ENCODE measurements at places on chromosomes 11 and 22.

GRCh38 chr22:38317995-38318715 is 922 bp upstream of the CSNK1E start:
- peak; percentile 77 for DNase-seq

DNA sequence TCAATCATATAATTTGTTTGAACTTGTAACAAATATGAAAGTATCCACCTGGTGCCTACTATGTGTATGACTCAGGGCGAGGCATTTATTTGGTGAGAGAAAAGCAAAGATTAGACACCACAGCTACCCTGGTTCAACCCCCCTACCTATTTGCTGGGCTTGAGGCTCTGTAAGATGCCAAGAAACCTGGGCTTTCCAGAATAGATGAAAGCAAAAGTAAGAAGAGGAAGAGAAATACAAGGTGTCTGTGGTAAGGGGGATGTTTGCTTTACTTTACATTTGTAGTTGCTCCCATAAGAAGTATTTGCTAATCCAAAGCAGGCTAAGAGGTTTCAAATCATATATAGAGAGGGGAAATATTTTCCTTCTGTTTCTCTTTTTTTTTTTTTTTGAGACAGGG is 61.7 kb downstream of the DDI1 start:
- DNase-seq: no peak

- DNase-seq: no peak
These were observed 62.4 kb upstream of the CCDC179 start for GRCh38 chr11:22922672-22923071.

DNA sequence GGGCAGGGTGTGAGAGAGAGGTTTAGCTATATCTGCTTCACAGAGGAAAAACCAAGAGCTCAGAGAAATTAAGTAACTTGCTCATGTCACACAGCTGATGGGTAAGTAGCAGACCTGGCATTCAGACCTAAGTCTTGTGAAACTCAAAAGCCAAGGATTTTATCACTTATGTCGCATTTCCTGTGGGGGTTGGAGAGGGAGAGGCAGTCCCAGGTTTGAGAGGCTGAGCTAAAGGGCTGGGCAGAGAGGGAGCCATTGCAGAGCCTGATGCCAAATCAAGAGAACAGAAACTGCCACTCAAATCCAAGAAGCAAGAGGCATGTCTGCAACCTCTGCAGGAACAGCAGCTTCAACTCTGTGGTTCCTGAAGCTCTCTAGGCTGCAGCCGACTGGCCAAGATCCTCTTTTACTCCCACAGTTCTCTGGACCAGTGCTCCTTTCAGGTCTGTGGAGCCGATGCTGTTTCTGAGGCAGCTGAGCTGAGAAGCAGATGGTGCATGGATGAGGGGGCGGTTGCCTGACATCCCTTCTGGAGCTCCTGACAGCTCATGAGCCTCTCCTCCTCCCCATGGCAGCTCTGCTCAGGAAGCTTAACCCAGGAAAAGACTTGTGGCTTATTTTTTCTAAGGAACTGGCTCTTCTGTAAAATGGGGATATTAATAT is 47.6 kb upstream of the NAV2 start:
- DNase-seq: peak; percentile 60

DNA sequence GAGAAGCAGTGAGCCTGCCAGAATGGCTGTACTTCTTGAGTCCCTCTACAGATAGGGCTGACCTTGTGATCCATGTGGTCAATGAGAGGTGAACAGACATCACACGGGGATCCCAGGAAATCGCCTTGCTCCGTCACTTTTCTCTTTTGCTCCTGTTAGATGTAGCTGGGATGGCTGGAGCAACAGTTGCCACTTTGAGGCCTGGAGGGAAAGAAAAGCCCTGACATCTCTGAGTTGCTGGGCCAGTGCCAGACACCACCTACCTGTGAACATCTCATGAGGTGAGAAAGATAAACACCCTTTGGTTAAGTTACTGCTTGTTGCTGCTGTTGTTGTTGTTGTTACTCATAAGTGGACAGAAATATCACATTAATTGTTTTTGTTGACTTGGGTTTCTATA is 840.3 kb downstream of the TBC1D22A start:
- DNase-seq: no peak

DNA sequence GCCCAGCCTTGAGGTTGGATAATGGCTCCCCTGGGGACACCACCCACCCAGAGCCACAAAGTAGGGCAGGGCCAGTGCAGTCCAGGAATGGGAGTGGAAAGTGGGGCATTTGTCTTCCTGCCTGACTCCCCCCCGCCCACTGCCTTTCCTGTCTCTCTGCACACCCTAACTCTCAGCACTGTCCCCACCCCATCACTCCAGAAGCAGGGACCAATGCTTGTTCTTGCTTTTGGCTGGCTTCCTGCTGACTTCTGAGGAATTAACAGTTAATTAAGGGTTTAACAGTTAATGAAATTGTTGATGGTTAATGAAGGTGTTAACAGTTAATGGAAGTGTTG is 4.7 kb downstream of the PITPNM1 start:
- DNase-seq: no peak

GRCh38 chr11:93849751-93850593 is 446 bp downstream of the VSTM5 start:
- DNase-seq: no peak

- DNase-seq: no peak
These were observed 100.1 kb downstream of the NAT10 start for GRCh38 chr11:34205326-34206035.

GRCh38 chr11:44221992-44222391 is 87.9 kb downstream of the ALX4 start:
- DNase-seq: no peak

GRCh38 chr11:94678901-94679300 is 89.3 kb upstream of the AMOTL1 start:
- no peak for DNase-seq

- no peak for DNase-seq
These were observed 81.1 kb downstream of the PIWIL3 start for GRCh38 chr22:24693379-24693778.

DNA sequence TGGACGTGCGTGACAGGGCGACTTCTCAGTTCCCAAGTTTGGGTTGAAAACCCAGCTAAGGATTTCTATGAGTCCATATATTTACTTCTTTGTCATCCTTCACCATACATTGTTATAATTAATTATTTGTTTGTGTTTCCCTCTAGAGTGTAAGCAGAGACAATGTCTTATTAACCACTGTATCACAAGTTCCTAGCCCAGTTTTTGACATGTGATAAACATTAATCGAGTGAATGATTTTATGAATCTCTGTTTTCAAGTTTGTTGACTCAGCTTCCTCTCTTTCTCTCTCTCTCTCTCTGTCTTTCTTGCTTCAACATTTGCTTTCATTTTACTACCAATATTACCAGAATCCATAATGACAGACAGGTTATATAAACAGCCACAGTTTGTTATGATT is 1259.6 kb upstream of the TENM4 start:
- no peak for DNase-seq

GRCh38 chr11:41116970-41117369 is 342.5 kb downstream of the LRRC4C start:
- no peak for DNase-seq

GRCh38 chr11:103108933-103109817 is at the start of gene DYNC2H1:
Gene DYNC2H1, plus strand, starts transcription at chr11:103109426. Its CDS starts 149 bp downstream, at chr11:103109575.
- peak; percentile 95 for DNase-seq

DNA sequence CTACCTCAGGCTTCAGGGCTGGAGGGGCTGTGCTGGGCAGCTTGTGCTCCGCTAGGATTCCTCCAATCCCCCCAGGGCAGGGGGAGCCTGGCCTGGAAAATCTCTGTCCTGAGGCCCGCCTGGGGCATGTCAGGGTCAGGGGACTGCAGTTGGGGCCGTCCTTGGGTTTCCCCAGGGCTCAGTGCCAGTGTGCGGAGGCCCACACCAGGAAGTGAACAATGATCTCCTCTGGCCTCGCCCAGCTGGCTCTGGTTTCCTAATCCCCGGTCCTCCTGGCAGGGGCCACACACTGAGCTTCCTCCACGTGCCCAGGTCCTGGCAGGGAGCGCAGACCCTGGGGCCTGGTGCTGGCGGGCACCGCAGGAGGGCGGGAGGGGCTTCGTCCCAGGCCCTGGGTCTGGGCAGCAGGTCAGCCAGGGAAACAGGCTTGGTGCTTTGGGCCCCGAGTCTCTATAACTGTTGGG is 1.4 kb upstream of the MUC2 start:
- peak; percentile 69 for DNase-seq

GRCh38 chr11:72001834-72002591 is 3.3 kb downstream of the IL18BP start:
- DNase-seq: no peak

GRCh38 chr11:83782329-83782728 is 496.2 kb upstream of the CCDC90B start:
- DNase-seq: no peak

DNA sequence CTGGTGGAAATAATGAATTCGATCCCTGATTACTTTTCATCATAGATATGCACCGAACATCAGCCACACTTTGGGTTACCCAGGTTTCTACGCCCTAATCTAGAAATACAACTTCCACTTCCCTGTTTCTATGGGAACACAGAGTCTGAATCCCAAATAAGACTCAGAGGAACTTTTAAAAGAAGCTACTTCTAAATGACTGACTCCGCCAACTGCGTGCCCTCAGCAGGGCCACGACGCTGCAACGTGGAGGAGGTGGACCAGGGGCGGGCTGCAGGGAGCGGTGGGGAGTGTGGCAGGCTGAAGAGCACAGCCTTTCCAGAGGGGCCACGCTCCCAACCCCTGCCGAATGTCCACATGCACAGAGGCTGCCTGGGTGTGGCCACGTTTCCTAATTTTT is 304.0 kb downstream of the SHANK2 start:
- no peak for DNase-seq

DNA sequence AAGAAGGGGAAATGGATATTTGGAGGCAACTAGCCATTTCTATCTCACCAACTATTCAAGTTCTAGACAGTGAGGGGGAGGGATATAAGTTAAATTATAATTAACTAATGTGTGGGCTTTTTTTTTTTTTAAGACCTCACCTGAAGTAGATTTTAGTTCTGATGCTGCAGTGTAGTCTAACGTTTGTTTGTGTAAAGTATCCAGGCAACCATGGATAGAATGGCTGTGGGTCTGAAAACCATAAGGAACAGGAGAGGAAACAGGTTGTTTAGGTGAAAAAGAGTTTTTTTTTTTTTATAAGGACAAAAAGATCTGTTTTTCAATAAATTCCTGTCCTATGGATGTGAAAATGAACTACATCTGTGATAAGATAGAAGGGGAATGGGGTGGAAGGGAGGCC is 262.4 kb upstream of the PLET1 start:
- no peak for DNase-seq

DNA sequence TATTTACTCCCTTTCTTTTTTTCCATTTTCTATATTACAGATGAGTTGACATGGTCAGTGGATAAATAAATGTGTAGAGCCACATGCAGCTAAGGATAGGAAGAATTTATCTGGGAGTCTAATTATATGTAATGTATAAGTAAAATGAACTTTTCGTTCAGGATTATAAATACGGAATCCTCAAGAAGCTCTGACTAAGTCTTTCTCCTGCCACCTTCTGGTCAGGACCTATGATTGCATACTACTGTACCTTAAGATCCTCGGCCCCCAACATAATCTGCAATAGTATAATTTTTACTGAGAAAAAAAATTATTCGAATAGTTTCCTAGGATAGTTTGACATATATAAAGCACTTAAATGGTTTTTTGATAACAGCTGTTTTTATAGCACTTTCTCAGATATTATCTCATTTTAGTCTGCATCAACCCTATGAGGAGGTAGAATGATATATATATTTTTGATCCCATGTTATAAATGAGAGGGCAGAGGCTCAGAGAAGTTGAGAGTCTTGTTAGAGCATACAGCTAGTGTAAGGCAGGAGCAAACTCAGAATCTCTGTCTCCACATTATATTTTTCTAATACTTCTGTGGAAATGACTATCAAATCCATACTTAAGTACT is 36.1 kb downstream of the CCDC90B start:
- peak; percentile 31 for DNase-seq

- DNase-seq: no peak
These were observed 11.6 kb upstream of the GNAZ start for GRCh38 chr22:23058481-23059283.

DNA sequence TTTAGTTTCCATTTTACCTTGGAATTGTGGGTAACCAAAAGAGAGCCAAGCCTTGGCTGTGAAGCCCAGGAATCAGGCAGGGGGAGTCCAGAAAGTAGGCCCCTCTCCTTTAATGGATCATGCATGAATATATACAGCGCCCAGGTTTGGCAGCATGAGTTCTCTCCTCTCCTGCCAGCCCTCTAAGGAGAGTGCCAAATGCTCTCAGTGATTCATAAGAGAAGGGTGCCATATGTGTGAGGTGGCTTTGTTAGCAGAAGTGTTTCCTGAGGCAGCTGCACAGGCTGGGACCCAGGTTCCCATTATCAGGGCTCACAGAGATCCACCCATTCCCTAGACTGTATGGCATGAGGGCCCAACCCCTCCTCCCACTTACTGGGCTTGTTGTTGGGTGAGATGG is 52.3 kb upstream of the SCUBE2 start:
- no peak for DNase-seq

- no peak for DNase-seq
These were observed 6.6 kb downstream of the PARVB start for GRCh38 chr22:44030702-44031082.

DNA sequence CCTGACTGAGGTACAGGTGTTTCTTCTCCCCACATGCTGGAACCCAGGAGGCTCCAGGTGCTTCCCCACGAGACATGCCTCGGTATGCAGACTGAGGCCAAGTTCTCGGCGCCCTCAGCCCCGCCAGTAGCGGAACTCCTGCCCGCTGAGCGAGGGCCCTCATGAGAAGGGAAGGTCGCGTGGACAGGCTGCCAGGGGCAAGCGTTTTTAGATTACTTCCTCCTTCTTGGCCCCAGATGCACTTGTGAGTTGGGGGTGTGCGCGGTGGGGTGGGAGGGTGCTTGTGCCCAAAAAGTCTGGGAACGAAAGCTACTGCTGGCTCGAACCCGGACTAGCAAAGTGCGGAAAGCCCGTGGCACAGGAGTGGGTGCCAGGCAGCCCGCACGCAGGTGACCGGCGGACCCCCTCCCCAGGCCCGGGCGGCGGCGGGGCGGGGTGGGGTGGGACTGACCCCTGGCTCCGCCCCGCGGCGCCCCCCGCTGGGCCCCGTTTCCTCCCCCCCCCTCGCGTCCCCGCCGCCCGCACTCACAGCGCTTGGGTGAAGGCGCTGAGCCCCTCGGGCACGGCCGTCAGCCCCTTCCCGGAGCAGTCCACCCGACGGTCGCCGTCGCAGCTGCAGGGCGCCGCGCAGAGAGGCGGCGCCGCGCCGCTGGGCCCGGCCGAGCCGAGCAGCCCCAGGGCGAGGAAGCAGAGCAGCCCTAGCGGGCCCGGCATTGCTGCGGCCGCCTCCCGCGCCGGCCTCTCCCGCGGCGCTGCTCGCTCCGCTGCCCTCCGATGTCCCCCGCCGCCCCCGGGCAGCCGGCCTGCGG is 797 bp downstream of the LGR4 start:
- peak; percentile 41 for DNase-seq

- DNase-seq: no peak
These were observed 26.6 kb upstream of the LMO1 start for GRCh38 chr11:8290081-8290810.

DNA sequence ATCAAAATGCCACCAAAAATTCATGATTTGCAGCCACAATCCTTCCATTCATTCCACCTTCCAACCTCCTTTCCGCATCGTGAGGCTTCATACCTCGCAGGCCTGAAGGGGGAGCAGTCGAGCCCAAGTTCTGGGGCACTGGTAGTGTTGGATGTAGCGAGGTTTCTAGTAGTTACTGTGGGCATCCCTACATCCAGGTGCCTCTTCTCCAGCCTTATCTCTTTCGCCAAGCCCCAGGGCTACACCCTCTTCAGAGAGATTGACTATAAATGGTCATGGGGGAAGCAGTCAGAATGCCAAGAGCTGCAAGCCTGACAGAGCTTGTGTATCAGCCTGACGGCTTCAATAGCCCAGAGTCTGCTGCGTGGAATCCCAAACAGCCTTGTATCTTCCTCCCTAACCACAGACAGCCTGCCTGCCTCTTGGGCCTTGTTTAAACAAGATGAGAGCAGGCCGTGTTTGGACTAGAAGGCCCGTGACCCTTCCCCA is 28.9 kb downstream of the CLMP start:
- DNase-seq: peak; percentile 25

All from inflammatory macrophage (primary cell).